ENCODE measurements at places on chromosomes 1 and 21.
A peak's percentile ranks its signal among the peaks of the same experiment; 100 is the strongest.

- DNase-seq = no peak
These were observed 22.6 kb upstream of the IL20 start for GRCh38 chr1:206842854-206843253.

DNA sequence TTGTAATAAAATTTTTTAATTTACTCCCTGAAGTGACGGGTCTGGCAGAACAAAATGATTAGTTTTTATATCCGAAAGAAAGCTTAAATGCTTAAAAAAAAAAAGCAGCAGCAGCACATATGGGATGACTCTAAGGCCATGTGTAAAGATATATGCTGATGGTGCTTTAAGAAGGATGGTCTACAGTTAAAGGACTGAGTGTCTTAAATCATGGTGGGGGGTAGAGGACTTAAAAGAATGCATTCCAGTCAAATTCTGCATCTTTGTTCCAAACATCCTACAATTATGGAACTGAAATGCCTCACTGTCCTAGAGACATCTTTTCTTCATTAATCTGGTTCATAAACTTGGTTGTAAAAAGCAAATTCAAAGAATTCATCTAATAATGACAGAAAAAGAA lies 7.0 kb downstream of the KDM5B start:
- no peak for DNase-seq

- no peak for DNase-seq
These were observed 143.8 kb upstream of the KCTD3 start for GRCh38 chr1:215423288-215423687.

DNA sequence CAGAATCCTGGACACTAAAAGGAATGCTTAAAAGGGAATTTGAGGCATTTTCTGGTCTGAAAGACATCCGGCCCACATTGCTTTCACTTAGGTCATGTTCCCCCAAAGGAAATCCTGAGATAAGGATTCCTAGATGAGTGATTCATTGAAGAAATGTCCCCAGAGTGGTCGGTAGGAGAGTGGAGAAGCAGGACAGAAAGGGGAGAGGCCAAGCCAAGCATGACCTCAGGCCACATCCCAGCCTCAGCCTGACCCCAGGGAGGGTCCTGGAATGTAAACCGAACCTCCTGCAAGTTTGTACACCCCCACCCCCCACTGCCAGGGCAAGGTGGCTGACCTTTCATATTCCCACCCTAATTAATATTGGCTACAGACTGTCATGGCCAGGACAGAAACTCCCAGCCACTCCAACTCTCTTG lies 16.6 kb downstream of the HIVEP3 start:
- DNase-seq = no peak

DNA sequence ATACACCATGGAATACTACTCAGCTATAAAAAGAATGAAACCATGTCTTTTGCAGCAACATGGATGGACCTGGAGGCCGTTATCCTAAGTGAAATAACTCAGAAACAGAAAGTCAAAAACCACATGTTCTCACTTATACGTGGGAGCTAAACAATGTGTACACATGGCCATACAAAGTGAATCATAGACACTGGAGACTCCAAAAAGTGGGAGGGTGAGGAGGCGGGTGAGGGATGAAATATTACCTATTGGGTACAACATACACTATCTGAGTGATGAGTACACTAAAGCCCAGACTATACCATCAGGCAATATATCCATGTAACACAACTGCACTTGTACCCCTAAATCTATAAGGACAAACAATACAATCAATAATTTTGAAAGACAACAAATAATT lies 39.5 kb upstream of the FAM20B start:
- no peak for DNase-seq

- peak; percentile 18 for DNase-seq
These were observed 768 bp upstream of the RIIAD1 start for GRCh38 chr1:151720554-151720953.

- DNase-seq = no peak
These were observed 2.3 kb upstream of the USP16 start for GRCh38 chr21:29022166-29022565.

DNA sequence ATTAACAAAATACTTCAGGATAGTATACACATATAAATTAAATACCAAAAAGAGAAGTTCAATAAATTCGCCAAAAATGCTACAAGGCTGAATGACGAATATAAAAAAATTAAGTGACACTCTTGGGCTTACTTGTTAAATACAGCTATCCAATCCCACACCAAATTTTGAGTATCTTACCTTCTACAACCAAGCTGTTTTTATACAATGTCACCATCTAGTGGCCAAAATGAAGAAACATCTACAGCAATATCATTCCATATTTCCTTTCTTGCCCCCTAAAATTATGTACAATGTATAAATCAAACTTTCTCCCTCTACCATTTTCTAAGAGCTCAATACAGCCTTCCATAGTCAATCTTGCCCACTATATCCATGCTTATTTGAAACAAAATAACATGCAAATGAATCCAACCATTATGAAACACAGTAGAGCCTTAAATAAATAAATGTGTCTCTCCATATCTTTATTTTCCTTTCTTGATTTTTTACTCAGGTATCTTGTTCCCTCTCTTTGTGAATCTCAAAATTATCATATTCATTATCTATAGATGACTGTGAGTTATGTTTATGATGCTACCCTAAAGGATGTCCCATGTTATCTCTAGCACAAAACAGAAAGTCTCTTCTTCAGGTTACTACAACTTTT lies 86.3 kb downstream of the ACBD6 start:
- no peak for DNase-seq

- no peak for DNase-seq
These were observed 372 bp downstream of the SLC25A44 start for GRCh38 chr1:156194300-156194652.

DNA sequence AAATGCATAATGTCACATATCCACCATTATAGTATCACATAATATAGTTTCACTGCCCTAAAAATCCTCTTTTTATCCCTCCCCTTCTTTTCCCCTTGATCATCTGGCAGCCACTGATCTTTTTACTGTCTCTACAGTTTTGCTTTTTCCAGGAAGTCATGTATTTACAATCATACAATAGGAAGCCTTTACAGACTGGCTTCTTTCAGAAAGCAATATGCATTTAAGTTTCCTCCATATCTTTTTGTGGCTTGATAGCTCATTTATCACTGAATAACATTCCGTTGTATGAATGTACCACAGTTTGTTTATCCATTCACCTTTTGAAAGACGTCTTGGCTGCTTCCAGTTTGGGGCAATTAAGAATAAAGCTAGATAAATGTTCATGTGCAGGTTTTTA lies 14.3 kb upstream of the WDTC1 start:
- DNase-seq = no peak

- no peak for DNase-seq
These were observed 853 bp upstream of the DOP1B start for GRCh38 chr21:36155603-36156338.

DNA sequence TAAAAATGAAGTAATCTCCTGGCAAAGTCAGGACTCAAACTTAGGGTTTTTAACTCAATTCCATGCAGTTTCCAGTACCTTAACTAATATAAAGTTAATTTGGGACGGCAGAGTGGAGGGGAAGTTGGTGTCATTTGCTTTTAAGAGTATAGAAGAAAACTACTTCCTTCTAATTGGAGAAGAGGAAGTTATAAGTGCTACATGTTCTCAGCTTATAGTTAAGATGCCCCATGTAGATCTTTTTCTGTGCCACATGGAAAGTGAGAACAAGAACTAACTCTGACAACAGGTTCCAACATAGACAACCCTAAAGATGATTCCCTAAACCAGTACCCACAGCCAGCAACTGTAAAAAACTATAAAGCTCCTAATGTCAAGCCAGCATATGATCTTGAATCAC lies 11.5 kb downstream of the RRAGC start:
- DNase-seq = no peak

GRCh38 chr1:239805851-239806772 lies 285.6 kb upstream of the FMN2 start:
- DNase-seq = no peak

DNA sequence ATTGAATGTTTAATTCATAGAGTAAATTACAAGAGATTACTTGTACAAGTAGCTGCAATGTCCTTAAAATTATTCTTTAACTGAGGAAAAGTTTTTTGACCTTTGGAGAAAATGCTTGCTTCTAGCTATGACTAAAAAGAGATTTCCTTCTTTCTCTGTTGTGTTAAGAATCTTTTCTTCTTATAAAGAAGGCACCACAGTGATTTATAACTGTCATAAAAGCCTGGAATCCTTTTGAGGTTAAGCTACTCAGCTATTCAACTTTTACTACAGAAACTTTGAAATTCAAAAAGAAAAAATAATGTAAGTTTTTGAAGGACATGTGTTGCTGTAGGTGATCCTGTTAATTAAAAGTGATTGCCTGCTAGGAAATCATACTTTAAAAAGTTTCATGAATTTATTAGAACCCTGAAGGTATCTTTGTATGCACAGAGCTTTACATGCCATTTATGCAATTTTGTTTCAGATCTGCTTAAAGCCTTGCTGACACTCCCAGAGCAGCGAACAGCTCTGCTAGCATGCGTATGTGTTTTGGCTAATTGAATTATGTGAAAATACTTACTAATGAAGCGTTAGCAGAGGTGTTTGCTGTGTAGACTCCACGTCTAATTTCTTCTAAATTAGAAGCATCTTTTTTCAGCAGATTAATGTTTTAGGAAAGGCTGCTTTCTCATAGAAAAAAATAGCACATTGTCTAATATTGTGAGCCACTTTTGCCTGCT lies 94.7 kb upstream of the SMYD2 start:
- DNase-seq = no peak

DNA sequence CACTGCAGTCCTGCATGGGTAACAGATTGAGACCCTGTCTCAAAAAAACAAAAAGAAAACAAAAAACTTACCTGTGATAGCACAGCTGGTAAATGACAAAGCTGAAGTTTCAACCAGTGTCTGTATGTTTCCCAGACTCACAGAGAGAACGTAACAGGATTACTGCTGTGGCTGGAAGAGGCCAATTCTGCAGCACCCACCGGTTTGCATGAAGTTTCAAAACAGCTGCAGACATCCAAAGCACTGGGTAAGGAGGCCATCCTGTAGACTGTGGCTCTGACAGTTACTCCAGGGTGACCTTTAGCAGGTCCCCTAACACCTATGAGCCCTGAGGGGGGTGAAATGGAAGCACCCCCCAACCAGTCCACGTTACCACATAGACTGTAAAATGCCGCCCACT lies 7.5 kb downstream of the ID3 start:
- DNase-seq = no peak

DNA sequence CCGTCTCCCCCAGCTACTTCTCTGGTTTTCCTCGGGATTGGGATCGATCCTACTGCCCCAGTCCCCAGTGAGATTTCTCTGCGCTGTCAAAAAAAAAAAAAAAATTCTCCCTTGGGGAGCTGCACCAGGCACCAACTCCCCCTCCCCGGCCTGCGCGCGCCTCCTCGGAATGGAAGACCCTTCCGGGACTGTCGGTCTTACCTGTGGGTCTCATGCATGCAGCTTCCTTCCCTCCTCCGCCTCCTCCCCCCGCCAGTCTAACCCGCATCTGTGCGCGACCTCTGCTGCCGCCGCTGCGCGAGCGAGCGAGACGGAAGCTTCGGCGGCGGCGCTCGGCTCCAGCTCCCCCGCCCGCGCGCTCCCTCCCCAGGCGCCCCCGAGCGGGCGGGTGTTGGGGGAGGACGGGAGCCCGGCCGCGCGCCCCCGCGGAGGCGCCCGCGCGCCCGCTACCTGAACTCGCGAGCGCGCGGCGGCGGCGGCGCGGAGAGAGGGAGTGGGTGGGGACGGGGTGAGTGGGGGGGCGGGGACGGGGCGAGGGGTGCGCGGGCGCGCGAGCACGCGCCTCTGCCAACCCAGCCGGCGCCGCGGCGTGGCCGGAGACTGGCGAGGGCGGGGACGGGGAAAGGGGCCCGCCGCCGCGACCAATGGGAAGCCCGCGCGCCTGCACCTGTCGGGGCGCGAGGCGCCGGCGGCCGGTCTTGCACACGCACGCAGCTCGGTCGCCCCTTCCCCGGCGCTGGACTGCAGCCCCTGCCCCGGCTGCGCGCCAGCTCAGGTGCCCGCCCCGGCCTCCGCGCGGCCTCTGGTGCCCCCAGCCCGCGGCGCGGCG lies at the start of gene SUSD4:
Gene SUSD4, minus strand, starts transcription at position 321 of the 829 bp plus-strand sequence. CDS start 751 bp downstream, outside the sequence.
- DNase-seq = no peak

DNA sequence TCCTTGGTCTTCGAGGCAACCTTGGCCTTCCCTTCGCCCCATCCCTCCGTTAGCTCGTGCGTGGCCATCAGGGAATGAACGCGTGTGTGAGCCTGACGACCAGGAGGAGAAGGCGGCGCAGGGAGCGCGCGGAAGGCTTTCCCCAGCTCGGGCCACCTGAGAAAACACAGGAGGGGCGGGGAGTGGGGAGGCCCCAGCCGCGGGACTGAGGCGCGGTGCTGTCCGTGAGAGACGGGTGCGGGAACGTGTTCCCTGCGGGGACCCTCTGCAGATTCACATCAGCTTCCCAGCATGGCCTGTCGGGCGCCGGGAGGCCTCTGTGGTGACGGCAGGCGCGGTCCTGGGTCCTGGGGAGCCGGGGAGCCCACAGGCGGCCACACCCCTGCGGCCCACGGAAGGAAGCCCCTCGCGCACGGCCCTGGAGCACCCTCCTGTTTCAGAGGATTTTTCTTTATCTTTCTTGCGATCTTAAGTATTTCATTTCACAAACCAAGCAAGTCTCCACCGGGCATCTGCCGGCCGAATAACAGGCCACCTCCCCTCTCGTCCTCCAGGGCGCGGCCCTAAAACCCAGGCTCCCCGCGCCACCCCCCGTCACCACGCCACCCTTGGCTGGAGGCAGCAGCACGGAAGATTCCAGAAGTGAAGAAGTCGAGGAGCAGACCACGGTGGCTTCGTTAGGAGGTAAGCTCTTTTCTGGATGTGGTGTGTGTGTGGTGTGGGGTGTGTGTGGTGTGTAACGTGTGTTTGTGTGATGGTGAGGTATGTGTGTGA lies 66.3 kb downstream of the SLC19A1 start:
- no peak for DNase-seq

DNA sequence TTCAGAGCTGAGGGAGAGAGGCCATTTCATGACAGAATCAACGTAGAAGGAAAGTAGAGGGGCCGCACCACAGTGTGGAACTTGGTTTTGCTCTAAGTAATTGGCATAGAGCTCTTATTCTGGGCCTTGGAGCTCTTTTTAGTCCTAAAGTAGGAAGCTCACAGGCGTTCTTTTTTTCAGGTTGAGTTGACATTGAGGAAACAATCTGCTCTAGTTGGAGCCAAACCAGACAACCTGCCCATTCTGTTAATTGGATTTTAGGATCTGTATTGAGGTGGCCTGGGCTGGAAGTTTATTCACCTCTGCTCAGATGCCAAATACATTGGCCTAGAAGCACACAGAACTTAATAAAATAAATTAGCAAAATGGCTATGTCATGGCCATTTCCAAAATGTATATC lies 1093.9 kb downstream of the ADGRL2 start:
- DNase-seq = no peak

- no peak for DNase-seq
These were observed 46.9 kb downstream of the TNNT2 start for GRCh38 chr1:201330541-201330940.

DNA sequence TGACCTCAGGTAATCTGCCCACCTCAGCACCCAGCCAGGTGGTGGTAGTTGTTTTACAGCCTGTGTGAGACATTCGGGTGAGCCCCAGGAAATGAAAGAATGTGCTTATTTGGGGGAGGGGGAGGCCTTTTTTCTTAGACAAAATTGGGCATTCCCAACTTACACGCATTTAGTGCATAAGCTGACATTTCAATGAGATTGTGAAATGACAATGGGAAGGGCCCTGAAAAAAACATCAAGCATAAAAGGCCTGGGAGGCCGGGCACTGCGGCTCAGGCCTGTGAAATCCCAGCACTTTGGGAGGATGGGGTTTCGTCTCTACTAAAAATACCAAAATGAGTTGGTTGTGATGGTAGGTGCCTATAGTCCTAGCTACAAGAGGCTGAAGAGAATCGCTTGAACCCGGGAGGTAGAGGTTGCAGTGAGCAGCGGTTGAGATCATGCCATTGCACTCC lies 5.0 kb downstream of the GAS5 start:
- no peak for DNase-seq

- no peak for DNase-seq
These were observed 892 bp downstream of the TYW3 start for GRCh38 chr1:74733604-74734484.
